ENCODE measurements at places on chromosomes 16 and 17.

GRCh38 chr17:14760719-14761411 is 460.0 kb downstream of the HS3ST3B1 start:
- no peak for ATAC-seq

DNA sequence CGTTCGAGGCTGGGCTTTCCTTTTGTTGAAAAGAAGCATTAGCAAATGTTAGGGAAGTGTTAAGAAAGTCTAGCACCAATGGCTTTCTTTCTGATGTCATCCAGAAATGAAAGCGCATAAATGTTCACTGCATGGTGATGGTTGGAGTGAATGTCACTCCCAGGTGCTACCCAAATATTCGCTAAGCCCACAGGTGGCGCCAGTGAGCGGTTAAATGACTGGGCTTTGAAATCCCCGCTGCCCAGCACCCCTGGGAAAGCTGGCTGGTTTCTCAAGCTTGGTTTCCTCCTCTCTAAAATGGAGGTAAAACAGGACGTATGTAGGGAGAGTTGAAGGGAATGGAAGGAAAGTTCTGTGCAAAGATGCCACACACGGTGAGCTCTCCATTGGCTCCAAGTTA is 104.4 kb downstream of the IRX5 start:
- no peak for ATAC-seq

DNA sequence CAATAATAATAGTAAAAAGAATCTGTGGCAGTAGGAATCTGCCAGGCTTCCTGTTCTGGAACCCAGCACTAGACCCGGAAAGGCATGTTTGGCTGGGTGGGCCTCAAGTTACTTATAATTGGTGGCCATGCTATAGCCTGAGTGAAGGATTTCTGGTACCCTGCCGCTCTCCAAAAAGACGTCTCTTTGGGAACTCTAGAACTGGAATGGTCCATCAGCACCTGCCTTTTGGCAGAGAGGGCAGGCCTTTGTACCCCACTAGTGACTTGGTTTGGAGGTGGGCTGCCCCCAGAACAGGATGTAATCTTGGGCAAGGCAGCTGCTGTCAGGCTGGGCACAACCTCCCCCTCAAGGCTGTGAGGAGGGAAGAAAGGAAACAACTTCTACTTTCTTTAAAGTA is 29.3 kb upstream of the ST6GALNAC1 start:
- no peak for ATAC-seq

DNA sequence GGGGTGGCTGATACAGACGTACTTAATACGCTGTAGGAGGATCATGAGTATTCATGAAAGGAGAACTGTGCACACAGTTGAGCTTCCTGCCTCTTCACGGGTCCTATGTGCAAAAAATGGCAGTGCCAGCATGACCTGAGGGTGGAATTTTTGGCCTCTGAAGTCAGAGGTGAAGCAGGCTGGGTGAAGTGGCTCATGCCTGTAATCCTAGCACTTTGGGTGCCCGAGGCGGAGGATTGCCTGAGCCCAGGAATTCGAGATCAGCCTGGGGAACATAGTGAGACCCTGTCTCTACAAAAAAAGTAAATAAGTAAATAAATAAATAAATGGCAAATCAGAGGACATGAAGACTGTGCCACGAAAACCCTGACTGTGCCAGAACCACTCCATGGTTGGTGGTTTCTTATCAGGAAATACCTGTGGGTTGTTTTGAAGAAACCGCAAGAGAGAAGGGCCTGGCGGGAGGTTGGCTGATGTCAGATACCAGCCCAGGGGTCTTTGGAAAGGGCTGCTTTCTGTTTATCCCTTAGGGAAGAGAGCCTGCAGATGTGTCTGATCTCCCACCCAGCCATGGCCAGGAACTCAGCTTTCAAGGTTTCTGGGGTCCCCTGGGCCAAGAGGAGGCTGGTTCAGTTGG is 3.4 kb downstream of the ASPSCR1 start:
- no peak for ATAC-seq

GRCh38 chr17:39461926-39462569 is 762 bp downstream of the CDK12 start:
- peak; percentile 57 for ATAC-seq

GRCh38 chr16:49200223-49200820 is 81.3 kb downstream of the CBLN1 start:
- no peak for ATAC-seq

- ATAC-seq: no peak
Observed at GRCh38 chr17:42408061-42408460, 15.0 kb downstream of the CAVIN1 start.

DNA sequence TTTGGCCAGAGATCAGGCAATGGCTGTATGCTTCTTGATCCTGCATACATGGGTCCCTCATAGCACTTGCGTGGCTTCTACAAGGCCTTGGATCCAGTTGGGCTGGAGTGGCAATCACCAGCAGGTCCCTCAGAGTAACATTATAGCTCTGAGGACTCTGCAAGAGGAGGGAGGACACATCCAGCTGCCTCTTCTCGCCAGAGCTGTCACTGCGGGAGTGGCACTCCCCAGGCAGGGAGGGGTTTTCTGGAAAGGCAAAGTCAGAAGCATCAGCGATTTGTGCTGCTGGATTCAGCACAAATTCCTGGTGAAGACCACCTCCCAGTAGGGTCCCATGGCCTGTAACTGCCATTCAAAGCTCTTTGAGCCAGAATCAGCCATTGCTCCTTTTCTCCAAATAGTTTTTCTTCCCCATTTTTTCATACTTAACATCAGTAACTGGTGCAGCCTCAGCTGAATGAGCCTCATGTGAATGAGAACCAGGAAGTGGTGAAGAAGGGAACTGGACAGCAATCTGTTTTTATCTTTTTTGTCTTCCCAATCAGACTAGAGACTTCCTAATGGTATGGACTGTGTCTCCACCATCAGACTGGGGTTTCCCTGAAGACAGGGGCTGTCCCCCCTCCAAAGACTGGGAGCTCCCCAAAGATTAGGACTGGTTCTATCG is 40.6 kb upstream of the HOXB13 start:
- ATAC-seq: no peak

GRCh38 chr17:62876063-62876462 is 67.9 kb upstream of the MARCHF10 start:
- ATAC-seq: peak; percentile 9

- no peak for ATAC-seq
Observed at GRCh38 chr16:51523400-51523799, 372.3 kb upstream of the SALL1 start.

DNA sequence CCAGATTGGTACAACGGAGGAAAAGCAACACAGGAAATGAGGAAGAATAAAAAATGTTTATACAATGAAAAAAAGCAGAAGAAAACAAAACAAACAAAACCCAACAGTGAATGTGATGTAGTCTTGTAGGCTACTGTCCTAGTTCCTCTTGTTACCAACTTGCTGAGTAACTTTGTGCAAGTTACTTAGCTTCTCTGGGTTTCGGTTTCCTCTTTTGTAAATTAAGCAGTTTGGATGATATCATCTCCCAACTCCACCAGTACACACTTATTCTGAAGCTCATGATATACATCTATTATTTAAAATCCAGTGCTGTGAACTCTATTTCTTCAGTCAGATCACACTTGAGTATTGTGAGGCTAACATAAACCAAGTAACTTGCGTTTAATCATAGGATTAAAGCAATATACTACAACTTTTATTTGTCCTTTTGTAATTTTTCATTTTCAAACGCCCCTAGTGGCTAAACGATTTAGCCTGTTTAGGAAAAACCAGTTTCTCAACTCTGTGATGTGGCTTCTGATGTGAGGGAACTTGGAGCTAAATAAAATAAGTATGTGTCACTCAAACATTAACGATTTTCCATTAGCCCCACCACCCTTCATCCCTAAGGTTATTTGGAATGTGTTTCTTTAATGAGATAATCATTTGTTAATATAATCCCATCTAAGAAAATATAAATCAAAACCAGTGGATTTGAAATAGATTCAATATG is 1.4 kb upstream of the UNK start:
- ATAC-seq: no peak

- ATAC-seq: no peak
Observed at GRCh38 chr17:76683921-76684745, 26.6 kb downstream of the MXRA7 start.

DNA sequence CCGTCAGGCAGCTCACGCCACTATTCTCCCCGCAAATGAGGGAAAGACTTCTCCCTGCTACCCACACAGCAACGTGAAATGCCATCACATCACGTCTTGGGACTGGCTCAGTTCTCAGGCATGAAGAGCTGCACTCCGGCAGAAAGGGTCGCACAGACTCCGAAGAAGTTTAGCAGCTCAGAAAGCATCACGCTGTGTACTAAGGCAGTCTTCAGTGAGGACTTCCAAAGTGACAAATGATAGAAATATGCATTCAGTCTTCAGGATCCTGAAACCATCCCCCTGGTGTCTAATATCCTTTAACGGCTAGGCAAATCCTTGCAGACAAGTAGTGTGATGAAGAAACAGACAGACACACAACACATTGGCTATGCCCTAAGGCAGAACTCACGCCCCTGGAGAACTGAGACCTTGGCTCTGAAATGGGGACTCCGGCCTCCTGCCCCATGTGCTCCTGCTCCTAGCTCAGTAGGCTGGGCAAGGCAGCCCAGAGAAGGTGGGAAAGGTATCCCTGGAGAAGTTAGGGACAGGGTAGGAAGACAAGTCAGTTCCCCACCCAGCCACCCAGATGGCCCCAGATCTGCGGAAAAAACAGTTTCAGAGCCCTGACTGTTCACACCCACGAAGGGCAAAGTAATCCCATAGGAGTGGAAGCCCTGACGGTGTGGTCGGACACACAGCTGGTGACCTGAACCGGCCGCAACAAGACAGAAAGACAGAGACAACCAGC is 1.6 kb downstream of the XYLT1 start:
- ATAC-seq: peak; percentile 45

DNA sequence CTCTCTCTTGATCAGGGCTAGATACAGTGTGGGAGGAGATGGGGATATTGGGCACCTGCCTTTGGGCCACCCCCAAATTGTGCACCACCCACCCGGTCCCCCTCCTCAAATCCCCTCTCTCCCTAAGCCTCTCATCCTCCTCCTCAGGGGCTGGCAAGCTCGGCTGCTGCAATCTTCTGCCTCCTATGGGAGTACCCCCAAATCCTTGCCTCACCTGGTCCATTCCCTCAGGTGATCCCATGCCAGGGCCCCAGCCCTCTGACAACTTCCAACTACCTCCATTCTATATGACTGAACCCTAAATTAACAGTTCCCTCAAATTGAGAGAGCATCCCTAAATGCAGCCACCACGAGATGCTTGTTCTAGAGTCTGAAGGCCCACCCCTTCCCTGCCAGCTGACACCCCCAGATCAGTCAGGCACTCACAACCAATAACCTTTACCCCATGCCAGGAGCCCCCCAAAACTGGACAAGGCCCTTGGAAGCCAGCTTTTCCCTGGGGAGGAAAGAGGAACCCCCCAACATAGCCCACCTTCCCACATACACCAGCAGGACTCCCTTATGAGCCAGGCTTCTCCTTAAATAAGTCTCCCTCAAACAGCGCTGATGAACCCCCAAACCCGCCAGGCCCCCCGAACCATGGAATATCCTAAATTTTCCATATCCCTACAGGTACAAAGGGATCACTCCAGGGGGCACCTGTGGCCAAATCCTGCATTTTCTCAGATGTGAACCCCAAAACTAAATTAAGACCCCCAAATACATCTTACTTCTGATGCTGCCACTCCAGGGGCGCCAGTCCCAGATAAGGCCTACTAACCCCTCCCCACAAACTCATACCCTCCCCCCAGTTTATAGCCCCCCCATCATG is 3.2 kb downstream of the DLG4 start:
- no peak for ATAC-seq

DNA sequence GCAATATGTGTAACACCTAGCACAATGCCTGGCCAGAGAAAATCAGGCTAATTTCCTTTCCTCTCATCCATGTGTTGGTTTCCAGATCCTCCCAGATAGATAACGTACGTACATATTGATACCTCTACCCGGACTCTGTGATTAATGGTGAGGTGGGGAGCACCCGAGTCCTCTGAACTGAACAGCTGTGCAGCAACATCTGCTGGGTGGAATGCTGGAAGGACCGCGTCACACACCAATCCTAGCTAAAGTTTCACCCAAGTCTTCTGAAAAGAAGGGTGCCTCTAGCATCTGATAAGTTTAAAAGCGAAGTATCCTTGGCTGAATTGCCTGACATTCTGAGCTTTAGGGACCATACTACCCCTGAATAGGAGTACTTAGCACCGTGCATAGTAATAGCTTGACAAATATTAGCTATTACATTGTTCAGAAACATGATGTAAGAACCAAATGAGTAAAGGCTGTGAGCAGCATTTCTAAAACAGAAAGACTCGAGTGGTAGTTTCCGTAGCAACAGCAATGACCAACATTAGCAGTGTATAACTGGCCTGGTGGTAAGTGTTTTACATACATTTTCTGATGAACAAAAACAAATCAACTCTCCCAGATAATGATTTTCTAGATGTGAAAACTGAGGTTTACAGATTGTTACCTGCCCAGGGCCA is 91.4 kb downstream of the SYCE1L start:
- ATAC-seq: no peak

DNA sequence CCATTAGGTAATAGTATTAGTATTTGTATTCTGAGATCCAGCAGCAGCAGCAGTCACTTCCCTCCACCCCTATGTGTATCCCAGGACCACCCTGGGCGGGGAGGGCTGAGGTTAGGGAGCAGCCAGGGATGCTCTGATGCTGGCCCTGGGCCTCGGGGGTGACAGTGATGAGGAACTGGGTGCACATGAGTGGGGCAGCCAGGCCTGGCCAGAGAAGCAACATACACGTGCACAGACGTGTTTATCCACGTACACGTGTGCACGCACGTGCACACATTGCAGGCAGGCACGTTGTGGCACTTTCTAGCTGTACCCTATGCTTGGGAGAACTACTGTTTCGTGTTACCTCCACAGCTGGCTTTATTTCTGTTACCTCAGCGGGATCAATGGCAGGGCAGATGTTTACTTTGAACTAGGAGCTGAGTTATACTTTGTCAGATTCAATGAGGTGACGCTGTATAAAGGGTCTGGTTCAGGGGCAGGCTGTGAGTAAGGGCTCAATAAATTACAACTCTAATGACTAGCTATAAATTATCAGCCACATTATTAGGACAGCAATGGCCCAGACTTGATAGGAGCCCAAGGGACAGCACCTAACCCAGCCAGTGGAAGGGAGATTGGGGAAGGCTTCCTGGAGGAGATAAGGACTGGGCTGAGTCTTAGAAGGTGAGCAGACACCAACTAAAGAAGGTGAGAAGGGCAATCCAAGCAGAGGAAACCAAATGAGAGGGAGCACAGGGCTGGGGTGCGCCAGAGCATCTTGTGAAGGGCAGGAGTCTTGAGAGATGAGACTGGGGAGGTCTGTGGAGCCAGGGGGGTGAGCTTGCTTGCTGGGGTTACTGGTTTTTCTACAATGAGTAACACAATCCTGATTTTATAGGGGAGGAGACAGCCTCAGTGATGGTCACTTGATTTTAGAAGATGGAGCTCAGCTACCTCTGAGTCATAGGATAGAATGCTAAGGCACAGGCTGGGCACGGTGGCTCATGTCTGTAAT is 22.4 kb upstream of the CA4 start:
- ATAC-seq: peak; percentile 34

Measured in SK-N-SH treated with all-trans-retinoic acid at 6 μM for 48 hours (cell line).